ENCODE measurements at places on chromosomes 4 and X.
A peak's percentile ranks its signal among the peaks of the same experiment; 100 is the strongest.

- no peak for DNase-seq
Measured at GRCh38 chr4:167196344-167197012, 37.8 kb downstream of the SPOCK3 start.

- peak; percentile 27 for DNase-seq
Measured at GRCh38 chrX:57821703-57822387, 88.4 kb downstream of the ZXDA start.

DNA sequence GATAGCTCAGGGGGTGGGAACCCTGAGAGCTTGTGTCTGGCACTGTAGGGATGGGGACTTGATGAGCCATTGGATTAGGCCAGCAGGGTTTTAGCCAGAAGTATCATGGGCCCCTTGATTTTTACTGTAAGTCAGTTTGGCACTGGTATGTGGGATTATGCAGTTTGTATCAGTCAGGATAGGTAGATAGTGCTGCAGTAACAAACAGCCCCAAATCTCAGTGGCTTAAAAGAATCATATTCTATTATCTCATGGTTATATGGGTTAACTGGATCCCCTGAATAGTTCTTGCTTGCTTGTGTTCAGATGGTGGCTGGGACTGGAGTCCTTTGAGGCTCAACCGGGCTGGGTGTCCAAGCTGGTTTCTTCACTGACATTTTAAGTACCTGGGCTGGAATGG, 56.5 kb downstream of the SORCS2 start:
- no peak for DNase-seq

GRCh38 chr4:104593019-104593418, 98.3 kb upstream of the CXXC4 start:
- DNase-seq = no peak

DNA sequence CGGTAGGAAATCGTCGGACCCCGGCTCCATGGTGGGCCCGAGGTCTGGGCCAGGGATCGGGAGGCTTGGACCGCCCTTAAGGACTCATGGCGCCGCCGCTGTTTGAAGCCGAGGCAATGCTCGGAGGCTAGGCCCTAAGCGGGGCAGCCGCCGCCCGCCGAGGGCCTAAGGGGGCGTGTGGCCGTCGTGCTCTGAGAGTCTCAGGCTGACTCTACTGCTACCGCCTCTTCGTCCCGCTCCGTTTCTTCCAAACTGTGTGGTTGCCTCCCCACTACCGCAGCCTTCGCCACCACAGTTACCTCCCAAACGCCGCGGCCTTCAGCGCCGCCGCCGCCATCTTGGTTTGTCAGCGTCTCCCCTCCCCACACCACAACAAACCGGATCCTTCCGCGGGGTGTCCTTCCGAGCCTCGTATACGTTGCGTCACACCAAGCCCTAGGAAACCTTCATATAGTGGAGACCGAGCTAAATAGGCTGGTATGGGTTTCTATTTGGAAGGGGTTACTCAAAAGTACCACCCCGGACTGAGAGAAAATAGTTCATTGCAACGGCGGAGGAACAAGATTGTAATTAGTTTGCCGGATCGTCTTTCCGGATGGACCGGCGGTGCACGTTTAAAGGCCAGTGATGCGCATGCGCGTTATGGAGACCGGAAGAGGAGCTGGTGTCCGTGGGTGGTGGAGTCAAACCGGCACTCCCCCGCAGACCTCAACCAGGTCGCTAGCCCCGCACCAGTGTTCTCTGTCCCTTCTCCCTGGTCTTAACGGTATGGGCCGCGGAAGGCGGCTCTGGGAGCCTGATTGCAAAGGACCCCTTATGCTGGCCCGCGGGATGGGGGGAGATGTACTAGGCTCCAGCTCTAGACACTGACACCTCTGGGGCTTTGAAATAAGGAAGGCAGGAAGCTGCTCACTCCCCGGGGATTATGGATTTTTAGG, at the start of gene KDM5C:
Gene KDM5C, minus strand, starts transcription at position 348 of the 938 bp plus-strand sequence. Its CDS starts 318 bp downstream, at position 30.
- peak; percentile 91 for DNase-seq

DNA sequence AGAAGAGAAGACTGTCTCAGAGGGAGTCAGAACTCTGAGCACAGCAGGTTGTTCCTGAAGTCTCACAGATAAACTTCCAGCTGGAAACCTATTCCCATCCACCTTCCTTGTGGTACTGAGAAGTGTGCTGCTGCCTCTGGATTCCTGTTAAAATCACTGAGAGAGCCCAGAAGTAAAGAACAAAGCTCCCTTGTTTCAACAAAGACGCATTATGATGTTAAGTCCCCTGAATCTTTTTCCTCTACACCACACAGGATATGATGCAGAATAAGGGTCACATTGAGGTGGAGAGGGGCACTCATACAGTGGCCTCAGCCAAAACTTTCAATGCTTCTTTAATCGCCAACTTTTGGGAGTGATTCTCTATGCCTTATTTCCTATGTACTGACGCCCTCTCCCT, 321.0 kb downstream of the OPHN1 start:
- DNase-seq = no peak

GRCh38 chrX:119895843-119896326, at the start of gene AKAP14:
Gene AKAP14, plus strand, starts transcription at chrX:119895893. Its CDS starts 7,331 bp downstream, at chrX:119903224.
- no peak for DNase-seq

GRCh38 chr4:176902710-176903323, 110.1 kb upstream of the VEGFC start:
- DNase-seq = peak; percentile 1

DNA sequence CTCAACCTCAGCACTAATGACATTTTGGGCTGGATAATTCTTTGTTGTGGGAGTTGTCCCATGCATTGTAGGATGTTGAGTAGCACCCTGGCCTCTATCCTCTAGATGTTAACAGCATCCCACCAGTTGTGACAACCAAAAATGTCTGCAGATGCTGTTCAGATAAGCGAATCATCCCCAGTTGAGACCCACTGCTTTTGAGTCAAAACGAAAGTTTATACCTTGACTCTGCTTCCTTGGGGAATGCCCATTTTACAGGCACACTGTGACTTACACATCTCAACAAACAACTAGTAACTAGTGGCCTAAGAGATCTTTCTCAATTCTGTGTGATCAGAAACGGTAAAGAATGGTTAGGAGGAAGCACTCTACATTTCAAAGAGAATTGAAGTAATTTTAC, 37.0 kb downstream of the SEPSECS start:
- DNase-seq = no peak

DNA sequence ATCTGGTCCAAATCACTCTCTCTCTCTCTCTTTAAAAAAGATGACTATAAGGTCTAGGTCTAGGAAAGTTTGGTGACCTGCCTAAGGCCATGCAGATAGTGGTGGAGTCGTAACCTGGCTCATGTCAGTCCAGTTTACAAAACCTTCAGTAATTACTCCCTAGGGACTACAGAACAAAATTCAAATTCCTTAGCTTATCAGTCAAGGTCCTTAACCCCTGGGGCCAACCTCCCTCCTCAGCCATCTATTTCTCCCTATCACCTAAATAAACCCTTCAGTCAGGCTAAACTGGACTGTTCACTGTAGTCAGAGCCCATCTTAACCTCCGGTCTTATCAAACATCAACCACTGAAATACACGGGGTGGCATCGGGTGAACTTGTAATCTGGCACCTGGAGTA, 68.9 kb downstream of the MAP3K15 start:
- no peak for DNase-seq

- DNase-seq = no peak
Measured at GRCh38 chrX:70001269-70001668, 48.5 kb downstream of the AWAT2 start.

- DNase-seq = no peak
Measured at GRCh38 chr4:29309050-29309449, 1411.1 kb upstream of the PCDH7 start.

- no peak for DNase-seq
Measured at GRCh38 chr4:76589872-76590797, 155.1 kb downstream of the SHROOM3 start.

DNA sequence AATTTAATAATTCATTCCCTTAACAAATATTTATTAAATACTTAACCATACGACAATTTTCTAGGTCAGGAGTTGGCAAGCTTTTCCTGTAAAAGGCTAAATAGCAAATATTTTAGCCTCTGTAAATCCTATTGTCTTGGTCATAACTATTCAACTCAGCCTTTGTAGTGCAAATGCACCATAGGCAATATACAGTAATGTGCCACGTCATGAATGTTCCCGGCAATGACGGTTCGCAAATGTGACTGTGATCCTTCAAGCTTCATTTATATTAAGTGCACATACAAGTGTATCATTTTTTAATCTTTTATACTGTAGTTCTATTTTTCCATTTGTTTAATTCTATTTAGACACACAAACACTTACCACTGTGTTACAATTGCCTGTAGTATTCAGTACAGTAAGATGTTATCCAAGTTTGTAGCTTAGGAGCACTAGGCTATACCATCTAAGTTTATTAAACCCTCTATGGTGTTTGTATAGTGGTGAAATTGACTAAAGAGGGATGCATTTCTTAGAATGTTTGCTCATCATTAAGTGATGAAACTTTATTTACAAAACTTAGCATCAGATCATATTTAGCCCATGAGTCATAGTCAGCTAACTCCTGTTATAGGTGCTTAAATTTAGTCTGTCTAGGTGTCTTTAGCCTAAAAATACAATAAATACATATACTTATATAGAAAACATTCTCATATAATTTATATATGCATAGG, 553.6 kb downstream of the STPG2 start:
- no peak for DNase-seq

DNA sequence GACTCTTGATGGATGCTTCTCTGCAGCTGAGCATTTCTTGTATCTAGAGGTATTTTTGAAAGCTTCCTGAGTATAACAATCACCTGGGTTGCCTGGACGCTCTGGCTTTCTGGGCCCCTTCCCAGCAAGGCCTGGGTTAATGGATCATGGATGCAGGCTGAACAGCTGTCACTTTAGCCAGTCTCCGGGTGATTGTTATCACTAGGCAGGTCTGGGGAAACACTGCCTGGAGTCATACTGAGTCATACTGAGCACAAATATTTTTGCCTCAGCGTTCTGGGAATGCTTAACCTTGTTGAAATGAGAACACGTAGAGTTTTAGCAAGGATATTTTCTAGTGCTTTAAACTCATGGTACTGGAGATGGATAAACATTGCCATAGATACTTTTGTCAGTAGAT, 102.6 kb downstream of the PHEX start:
- no peak for DNase-seq

DNA sequence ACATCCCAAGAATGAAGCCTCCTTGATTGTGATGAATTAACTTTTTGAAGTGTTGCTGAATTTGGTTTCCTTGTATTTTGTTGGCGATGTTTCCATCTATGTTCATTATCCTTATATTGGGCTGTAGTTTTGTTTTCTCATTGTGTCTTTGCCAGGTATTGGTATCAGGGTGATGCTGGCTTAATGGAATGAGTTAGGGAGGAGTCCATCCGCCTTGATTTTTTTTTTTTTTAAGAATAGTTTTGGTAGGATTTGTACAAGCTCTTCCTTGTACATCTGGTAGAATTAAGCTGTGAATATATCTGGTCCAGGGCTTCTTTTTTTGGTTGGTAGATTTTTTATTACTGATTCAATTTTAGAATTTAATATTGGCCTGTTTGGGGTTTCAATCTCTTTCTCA, 166.1 kb upstream of the WDFY3 start:
- no peak for DNase-seq

GRCh38 chr4:848803-849477, 23.0 kb upstream of the CPLX1 start:
- DNase-seq = no peak

Measured in CD14-positive monocyte (primary cell).